ENCODE measurements at places on chromosomes 6 and 20.

DNA sequence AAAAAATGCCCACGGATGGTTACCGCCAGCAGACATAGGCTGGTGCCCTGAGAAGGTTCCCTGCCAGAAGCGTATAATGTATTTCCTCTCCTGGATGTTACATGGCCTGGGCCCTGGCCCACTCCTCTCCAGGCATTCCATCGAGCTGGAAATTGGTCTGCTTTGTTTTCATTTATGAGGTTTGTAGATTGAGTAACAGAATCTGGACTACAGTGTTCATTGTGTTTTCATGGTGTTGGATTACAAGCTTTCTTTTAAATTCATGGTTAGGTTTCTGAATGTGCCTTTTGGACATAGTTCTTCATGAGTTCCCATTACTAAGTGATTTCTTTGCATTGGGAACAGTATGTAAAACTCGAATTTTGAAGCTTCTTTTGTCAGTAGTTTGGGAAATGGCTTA is 6.4 kb downstream of the TIAM2 start:
- no peak for DNase-seq

DNA sequence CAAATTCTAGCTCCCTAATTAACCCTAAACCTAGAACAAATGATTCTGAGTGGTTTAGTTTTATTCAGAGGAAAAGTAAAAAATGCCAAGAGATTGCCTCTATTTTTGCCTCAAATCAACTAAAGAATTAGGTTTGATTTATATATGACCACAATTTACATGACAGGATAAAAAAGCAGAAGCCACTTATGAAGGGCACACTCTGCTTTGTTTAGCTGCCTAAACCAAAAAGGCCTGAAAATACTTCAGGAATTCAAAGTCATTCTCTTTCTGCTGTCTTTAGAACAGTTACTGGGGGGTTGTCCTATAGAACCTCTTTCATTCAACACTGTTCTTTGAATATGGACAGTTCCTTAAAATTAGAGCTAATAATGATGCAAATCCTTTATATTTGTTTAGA is 5.3 kb downstream of the FBXO5 start:
- DNase-seq, result no peak

DNA sequence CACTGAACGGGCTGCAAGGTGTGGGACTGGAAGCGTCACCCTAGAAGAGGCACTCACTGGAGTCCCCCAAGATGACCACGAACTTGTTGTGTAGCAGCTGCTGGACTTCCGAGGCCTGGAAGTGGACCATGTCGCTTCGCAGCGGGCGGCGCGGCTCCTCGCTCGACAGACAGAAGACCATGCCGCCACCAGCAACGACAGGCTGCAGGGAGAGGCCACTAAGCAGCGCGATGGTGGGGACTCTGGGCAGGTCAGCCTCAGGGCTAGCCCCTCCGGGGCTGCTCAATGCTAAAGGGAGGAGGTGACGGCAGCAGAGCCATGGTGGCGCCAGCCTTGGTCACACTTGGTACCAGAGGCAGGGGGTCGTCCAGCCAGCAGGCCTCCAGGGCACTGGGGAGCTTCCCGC is 720 bp downstream of the PCED1A start:
- no peak for DNase-seq

GRCh38 chr20:62716198-62716940 is 7.7 kb downstream of the NTSR1 start:
- no peak for DNase-seq

Measured in memory B cell (primary cell).